ENCODE measurements at places on chromosomes 1 and 21.

- no peak for DNase-seq
These were observed 25.0 kb downstream of the RCSD1 start for GRCh38 chr1:167654975-167655575.

DNA sequence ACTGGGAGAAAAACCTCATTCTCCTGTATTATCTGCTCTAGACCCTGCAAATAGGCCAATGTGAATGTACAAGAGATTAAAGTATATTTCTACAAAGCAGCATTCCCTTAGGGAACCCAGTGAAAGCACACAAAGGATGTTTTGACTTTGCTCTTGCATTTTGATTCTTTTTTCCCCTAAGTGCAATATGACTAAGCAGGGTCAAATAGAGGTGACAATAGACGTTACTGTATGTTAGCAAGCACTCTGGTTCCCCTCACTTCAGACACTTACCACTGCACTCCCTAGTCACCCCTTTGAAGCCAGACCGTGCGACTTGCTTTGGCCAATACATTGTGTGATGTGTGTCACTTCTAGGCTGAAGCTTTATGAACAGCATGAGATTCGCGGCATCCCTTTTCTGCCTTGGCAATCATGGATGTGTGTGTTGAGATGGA is 209.7 kb downstream of the RHOU start:
- no peak for DNase-seq

- peak; percentile 28 for DNase-seq
These were observed 39.7 kb downstream of the ADARB1 start for GRCh38 chr21:45114072-45114471.

DNA sequence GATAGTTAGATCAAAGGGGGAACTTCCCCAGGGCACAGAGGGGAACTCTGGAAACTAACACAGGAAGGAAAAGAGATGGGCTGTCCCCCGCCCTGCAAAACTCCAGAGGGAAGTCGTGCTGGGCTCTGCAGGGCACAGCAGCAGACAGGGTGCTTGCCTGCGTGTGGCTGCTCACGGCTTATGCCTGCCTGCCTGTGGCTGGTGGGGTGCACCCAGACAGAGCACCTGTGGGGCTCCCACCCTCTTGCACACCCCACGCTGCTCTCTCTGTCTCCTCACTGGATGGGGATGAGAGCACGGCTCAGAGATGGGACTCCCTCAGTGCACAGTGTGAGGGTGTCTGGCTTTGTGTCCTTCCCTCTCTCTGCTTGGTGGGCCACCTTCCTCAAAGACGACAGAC is 13.5 kb upstream of the ETV3L start:
- DNase-seq: no peak

DNA sequence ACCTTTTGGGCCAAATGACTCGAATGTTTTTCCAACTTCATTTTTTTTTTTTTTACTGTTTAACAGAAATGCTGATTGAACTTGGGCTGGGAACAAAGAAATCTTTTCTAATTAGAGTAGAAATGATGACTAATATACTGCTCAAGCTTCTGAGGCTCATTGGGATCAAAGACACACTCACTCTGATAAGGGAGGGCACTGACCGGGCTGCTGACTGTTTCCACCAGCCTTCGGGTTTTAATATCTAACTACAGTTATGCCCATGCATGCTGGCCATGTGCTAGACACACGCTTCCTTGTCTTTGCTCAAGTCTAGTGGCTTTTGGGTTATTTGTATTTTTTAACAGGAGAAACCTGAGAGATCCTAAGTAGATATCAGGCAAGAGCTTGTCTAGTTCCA is 16.8 kb downstream of the ZBTB18 start:
- DNase-seq: no peak

DNA sequence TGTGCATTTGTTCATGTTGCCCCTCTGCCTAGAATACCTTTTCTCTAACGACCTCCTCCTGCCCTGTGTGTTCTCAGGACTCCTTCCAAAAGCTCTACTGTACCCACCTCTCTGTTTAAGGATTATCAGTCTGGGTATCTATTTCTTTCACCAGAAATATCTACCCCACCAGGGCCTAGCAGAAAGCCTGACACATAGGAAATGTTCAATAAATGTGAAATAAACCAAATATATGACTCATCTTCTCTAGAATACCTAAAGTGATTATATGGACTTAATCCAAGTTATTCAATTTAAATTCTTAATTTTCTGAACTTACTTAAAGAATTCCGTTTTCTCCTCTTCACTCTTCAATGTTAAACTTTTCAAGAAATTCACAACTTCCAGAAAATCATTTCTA is 27.1 kb downstream of the SCYL3 start:
- DNase-seq: no peak

DNA sequence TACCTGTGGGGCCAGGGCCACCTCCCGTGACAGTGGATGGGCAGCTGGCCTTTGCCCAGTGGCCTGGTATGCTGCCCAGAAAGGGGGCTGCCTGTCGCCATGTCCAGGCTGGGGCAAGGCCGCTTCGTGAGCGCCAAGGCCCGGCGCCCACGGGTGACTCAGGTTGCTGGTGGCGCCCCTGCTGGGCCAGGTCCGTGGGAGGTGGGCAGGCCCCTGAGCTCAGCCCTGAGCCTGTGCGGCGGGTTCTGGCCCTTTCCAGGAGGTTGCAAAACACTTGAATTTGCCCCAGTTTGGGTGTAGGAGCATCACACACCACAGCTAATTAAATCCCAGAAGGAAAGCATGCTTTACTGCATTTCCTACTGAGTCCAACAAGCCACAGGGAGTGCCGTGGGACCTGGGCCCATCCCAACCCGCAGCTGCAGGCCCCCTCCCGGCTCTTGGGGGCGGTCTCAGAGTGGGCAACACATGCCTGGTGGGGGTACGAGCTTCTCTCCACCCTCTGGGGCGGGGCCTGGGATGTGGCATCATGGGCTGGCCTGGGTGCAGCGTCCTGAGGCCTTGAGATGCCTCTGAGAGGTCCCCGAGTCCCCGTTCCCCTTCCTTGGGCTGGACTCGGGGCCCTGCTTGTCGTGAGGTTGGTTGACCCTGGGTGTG is 159.8 kb downstream of the PEX14 start:
- DNase-seq: no peak

DNA sequence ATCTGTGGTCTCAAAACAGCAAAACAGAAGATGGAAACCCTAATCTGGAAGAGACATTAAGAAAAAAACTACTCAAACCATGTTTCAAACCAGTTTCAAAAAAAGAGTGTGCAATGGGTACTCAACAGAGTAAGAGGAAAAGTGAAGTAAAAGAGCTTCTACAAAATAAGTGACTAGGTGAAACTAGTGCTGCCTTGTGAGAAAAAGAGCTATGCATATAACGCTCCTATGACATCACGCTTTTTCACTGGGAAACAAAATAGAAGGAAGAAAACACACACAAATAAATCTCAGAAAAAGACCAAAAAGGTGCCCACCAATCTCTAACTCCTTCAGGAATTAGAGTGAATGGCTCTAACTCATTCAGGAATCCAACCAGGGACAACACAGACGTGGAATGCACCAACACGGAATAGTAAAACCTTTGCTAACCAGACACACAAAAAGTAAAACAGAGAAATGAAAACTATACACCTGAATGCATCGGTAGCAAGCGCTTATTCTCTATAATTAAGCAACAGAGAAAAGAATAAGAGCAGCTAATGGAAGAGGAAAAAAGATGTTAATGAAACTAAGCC is 1.3 kb downstream of the FOXJ3 start:
- DNase-seq: peak; percentile 38

- no peak for DNase-seq
These were observed 494 bp downstream of the NT5C1A start for GRCh38 chr1:39671433-39671792.

GRCh38 chr1:22447621-22448111 is 4.0 kb upstream of the ZBTB40 start:
- no peak for DNase-seq

DNA sequence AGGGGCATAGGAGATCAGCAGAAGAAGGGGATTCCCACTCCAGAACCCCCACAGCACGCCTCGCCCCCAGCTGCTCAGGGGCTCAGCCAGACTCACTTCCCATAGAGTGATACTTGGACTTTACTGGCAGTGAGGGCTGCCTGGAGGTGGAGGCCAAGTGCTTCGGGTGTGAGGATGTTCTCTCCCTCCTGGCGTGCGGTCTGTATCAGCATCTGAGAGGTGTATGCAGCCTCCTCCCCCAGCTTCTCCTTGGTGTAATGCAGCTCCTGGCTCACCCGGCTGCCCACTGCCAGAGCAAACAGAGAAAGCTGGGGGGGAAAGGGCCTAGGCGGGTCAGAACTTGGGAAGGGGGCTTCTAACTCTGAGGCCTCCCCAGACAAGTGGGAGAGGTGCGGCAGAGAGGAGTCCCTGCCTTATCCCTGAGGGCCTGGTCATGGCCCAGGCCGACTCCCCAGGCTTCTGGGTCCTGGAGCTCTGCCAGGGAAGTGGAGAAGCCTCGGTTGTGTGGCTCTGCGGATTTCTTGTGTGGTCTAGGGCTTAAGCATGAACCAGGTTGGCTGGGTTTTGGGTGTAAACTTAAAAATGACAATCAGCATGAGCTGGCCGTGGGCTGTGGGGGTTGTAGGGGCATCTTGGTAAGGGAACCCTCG is 10.9 kb downstream of the PTCH2 start:
- no peak for DNase-seq

GRCh38 chr21:42234464-42235241 is 15.7 kb downstream of the ABCG1 start:
- peak; percentile 36 for DNase-seq

GRCh38 chr21:42931560-42932235 is 6.3 kb upstream of the ERVH48-1 start:
- DNase-seq: no peak

DNA sequence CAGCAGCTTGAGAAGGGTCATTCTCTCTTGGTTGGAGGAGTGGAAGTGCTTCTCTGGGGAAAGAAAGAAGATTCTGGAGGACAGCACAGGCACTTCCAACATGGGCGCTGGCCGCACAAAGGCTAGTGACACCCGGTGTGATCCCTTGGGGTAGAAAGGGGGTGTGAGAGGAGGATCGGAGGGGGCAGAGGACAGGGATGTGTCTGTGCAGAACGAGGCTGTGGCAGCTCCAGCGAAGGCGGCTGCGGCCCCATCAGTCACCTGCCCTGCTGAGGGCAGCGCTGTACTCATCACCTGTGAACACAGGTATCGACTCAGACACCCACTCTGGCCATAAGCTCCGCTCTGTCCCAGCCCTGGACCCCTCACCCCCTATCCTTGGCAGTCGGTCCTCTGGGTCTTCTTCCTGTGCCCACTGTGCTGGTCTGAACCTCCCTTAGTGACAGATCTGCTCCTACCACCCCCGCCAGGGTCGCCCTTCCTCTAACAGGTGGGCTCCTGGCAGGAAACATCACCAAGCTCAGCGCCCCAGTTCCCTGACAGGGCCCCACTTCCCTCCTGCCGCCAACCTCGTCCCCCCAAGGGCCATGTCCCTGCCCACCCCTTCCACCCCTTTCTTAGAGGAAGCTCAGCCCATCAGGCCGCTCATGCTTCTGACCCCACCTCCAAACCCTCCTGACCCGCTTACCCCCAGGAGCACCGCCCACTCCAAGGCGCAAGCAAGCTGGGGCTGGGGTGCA is 20.1 kb downstream of the TP73 start:
- no peak for DNase-seq

- DNase-seq: no peak
These were observed 238.0 kb upstream of the FGGY start for GRCh38 chr1:59058665-59059439.

- no peak for DNase-seq
These were observed 245.4 kb downstream of the TNR start for GRCh38 chr1:175498002-175498401.

Measured in KBM-7 (cell line).